ENCODE measurements at places on chromosomes 2 and 18.

GRCh38 chr2:176192351-176192750 lies 3.9 kb downstream of the HOXD1 start:
- DNase-seq: no peak

DNA sequence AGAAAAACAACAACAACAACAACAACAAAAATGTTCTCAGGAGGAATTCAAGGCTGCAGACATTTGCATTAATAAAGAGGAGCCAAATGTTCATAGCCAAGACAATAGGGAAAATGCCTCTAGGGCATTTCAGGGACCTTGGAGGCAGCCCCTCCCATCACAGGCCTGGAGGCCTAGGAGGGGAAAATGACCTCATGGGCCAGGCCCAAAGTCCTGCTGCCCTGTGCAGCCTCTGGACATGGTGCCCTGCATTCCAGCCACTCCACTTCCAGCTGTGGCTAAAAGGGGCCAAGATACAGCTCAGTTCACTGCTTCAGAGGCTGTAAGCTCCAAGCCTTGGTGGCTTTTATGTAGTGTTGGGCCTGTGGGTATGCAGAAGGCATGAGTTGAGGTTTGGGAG lies 314.5 kb downstream of the CYRIA start:
- DNase-seq: no peak

DNA sequence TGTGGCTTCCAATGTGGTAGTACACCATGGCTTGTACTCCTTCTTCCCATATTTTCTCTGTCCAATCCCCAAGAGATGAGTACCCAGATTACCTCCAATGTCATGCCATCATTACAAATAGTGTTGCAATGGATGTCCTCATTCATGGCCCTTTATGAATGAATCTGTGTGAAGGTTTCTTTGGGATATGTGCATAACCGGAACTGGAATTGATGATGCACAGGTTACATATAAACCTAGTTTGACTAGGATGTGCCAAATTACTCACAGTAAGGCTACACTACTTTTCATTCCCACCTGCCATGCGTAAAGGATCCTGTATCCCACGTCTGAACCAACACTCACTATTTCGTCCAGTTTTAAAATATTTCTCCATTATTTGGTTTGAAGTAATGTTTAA lies 173.9 kb upstream of the CXCR4 start:
- no peak for DNase-seq

DNA sequence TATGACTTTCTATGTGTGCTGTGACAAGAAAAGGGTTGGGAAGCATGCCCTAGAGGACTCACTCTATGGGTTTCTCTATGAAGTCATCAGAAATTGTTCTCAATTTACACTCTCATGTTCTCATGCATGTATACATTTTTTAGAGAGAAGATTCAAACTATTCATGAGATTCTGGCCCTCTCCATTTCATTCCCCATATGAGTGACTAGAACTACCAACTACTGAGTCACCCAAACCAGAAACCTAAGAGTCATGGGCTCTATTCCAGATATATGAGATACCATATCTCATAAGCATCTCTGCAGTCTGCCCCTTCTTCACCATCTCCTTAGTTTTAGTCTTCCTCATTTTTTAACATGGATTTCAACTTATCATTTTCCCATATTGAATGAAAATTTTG lies 87.7 kb downstream of the EXOC6B start:
- no peak for DNase-seq

GRCh38 chr2:159792599-159792998 lies 5.4 kb downstream of the CD302 start:
- no peak for DNase-seq

- DNase-seq: no peak
Observed at GRCh38 chr2:190136825-190137224, 74.3 kb upstream of the MSTN start.

GRCh38 chr2:27025861-27026851 lies 6.6 kb upstream of the TMEM214 start:
- no peak for DNase-seq

GRCh38 chr2:88601286-88601685 lies 26.0 kb downstream of the EIF2AK3 start:
- DNase-seq: no peak

DNA sequence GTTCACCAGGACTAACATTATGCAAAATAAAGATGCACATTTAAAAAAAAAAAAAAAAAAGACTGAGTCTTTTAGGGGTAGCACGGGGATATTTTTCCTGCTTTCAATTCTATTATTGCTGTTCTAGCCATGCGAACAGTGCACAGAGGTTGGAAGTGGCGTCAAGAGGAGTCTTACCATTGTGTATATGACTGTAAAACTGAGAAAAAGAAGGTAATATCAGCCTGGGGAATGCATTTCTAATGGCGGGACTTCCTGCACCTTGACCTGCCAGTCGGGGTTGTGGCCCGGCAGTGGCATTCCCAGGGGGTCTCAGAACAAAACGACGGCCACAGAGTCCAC lies 48.5 kb upstream of the ATP6V1B1 start:
- no peak for DNase-seq

GRCh38 chr2:16255120-16255519 lies 314.8 kb downstream of the MYCN start:
- DNase-seq: no peak

GRCh38 chr2:132415915-132416722 lies 486 bp upstream of the GPR39 start:
- no peak for DNase-seq

- DNase-seq: no peak
Observed at GRCh38 chr2:222548992-222549391, 106.9 kb downstream of the FARSB start.

DNA sequence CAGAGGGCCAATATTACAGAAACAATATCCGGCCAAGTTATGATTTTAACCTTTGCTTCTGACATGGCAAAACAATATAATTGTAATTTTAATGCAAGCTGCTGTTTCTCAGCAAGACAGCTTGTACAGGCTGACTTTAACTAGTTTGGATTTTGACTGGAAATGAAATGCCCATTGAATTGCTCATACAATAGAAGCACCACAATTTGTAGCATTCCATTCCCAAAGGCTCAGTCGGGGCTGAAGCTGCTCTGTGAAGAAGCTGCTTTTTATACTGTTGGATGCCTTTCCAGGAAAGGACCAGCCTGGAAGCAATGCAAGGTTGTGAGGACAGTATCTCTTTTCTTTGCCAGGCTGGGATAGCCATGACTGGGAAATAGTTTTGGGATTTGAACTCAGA lies 677.0 kb upstream of the FANCL start:
- no peak for DNase-seq

- DNase-seq: no peak
Observed at GRCh38 chr2:238169708-238170251, 11.0 kb downstream of the ERFE start.

DNA sequence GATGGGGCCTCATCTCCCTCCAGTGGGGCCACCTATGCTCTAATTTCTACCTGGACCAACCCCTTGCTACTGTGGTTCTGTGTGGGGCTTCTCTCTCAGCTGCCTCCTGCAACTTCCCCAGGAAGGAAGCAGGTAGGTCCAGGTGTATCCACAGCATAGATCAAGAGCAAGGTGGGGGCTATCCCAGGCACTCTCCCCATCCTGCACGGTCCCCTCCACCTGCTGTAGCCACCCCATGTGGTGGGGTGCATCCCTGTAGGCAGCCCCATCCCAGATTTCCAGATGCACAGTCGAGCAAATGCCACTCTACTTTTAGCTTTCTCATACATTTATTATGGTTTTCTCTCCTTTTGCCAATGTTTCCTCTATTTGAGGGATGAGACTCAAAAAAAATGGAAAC lies 156.1 kb downstream of the FBXO15 start:
- no peak for DNase-seq

DNA sequence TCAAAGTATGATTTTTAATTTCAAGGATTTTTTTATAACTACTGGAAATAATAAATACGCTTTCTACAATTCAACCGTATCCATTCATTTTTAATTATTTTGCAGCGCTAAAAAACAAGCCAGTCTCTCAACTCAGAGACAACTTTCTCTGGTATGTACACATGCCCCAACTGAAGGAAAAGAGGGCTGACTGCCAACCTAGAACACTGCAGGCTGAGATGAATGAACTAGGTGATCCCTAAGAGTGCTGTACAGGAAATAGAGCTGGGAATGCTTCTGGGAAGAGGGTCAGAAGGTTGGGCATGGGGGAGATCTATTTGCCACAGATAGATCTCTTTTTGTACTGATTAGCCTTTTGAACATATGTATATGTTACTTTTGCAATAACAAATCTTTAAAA lies 460.1 kb downstream of the NR4A2 start:
- no peak for DNase-seq

DNA sequence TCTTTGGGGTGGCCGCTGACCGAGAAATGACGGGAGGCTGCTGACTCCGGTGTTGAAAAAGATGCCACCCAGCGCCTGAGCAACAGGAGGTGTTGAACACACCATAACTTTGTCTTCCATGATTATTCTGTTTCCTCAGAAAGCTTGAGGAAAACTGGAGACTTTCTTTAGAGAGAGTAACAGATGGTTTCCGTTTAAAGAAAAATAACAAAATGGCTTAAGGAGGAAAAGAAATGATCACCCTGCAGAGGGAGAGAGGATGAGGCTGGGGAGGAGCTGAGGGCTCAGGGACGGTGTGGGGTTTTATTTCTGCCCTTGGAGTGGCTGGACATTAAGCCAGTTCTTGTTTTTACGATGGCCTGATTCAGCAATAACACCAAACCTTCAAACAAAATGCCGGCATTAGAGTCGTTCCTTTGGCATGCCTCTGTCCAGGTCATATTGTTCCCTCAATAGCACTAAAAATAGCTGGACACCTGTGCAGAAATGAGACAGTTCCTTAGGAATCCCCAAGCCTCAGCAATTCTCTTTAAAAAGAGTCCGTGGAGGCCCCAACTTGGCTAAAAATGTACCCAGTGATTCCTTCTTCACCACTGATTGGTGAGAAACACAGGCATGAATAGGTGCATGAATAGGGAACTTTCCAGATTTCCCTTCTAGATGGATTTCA lies 182.4 kb downstream of the ALPK2 start:
- DNase-seq: no peak

GRCh38 chr2:231431606-231432005 lies 32.7 kb downstream of the NCL start:
- no peak for DNase-seq

- no peak for DNase-seq
Observed at GRCh38 chr2:216897561-216898203, 37.8 kb upstream of the TNP1 start.

DNA sequence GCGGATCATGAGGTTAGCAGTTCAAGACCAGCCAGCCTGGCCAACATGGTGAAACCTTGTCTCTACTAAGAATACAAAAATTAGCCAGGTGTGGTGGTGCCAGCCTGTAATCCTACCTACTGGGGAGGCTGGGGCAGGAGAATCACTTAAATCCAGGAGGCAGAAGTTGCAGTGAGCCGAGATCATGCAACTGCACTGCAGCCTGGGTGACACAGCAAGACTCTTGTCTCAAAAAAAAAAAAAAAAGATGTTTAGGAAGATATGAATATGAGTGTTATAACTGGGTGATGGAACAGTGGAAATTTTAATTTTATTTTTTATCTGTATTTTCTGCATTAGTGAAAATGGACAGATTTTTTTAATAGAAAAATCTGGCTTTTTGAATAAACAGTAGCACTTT lies 14.5 kb downstream of the MAPRE2 start:
- DNase-seq: no peak

GRCh38 chr18:61824733-61825363 lies 68.0 kb downstream of the RNF152 start:
- no peak for DNase-seq

DNA sequence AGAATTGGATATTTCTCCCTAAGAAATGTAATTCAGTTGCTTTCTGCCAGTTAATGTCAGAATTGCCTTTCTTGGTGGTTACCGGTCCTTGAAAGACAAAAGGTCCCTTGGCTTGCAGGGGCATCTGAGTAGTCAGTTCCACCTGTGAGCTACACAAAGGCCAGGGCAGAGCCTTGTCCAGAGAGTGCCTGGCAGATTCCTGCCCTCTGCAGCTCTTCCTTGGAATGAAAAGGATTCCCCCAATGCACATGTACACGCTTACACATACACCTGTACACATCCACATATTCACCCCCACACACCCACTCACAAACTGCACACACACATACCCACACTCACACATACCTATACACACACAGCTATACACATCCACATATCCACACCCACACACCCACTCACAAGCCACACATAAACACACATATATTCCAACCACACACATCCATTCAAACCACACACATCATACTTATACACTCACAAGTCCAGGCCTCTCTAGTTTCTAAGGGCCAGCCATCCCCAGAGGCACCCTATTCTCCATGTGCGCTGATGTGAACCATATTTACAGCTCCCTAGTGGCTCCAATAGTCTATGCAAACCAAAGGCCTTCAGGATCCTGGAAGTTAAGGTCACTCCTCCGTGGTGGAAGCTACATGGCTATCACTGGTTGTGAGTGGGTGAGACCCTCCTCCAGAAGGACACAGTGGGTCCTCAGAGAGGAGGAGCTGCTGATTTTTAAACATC lies 9.6 kb downstream of the CYRIA start:
- no peak for DNase-seq

- DNase-seq: no peak
Observed at GRCh38 chr2:202005272-202005887, 28.3 kb upstream of the FZD7 start.

GRCh38 chr18:7742224-7742623 lies 175.1 kb downstream of the PTPRM start:
- no peak for DNase-seq

GRCh38 chr2:207123776-207124391 lies 41.9 kb downstream of the KLF7 start:
- no peak for DNase-seq

- DNase-seq: no peak
Observed at GRCh38 chr2:31832363-31832762, 178.4 kb downstream of the MEMO1 start.

- DNase-seq: no peak
Observed at GRCh38 chr2:133956434-133956935, 297.4 kb upstream of the MGAT5 start.

DNA sequence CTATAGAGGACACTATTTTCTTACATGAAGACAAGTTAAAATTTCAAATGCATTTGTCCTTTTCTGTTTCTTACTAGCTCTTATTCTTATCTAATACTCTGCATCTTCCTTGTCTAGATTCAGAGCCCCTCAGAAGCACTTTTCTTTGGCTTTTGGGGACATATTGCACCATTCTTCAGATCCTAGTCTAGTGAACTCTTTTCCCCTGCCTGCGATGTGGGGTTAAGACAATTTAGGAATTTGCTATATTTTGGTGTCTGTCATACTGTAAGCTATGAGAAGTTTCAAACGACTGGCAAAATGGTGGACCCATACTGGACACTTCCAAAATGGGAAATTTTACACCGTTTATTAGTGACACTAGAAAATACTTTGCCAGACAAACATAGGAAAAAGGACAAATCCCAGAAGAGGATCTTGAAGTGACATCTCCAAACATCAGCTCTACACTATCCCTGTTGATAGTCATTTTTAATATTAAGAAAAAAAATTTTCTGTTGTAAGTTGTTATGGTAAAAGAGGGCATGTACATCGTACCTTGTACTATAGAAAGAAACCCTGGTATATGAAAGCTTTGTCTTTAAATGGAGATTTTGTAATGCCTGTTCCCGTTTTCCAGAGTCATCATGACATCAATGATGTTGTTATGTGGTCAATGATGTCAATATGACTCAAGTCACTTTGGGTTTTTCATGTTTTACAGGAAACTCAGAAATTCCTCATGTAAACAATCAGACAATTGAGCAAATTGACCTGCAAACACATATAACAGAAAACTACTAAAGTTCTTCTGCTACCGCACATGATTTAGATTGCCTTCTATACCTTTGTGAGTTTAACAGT lies 4.4 kb upstream of the KYNU start:
- DNase-seq: no peak

GRCh38 chr2:232976176-232976575 lies 36.9 kb downstream of the NGEF start:
- DNase-seq: no peak

GRCh38 chr18:11368020-11368419 lies 218.7 kb upstream of the PIEZO2 start:
- DNase-seq: no peak

Measured in activated CD4-positive, alpha-beta T cell treated with anti-CD3 and anti-CD28 coated beads for 4 hours (primary cell).